Erythroblast (primary cell): ENCODE measurements at places on chromosomes 5 and 9.

GRCh38 chr5:39076757-39077728, 2.8 kb upstream of the RICTOR start:
- peak; percentile 48 for DNase-seq

DNA sequence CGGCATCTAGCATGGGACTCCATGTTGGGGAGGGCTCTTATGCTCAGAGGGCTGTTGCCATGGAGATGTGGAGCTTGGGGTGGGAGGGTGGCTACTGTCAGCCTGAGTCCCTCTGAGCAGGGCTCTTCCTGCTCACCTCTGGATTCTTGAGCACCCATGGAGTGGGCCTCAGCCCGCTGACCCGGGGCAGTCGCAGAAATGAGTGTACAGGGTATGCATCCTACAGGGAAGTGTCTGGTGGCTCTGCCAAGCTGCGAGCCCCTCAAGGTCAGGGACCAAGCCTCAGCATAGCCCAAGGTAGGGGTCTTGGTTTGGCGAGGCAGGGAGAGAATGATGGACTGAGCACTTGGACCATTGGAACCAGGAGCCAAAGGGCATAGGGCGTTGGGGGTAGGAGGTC, 104.1 kb downstream of the DAB2IP start:
- no peak for DNase-seq

DNA sequence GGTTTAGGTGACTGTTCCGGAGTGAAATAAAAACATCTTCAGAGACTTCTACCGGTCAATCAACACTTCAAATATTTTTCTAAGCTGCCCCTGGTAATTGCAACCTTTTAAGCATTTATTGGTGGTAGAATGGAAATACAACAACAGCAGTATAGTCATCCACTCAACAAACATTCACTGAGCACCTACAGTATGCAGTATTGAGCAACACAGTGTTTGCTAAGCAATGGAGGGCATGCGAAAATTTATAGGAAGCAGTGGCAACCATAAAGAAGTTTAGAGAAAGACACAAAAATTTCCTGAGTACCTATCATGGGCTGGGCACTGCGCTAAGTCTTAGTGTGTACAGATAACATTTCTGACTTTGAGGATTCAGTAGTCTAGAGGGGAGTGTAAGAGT, 12.0 kb upstream of the SSBP2 start:
- DNase-seq, result no peak

- DNase-seq, result no peak
Measured at GRCh38 chr5:95068289-95068910, 216.5 kb downstream of the MCTP1 start.

DNA sequence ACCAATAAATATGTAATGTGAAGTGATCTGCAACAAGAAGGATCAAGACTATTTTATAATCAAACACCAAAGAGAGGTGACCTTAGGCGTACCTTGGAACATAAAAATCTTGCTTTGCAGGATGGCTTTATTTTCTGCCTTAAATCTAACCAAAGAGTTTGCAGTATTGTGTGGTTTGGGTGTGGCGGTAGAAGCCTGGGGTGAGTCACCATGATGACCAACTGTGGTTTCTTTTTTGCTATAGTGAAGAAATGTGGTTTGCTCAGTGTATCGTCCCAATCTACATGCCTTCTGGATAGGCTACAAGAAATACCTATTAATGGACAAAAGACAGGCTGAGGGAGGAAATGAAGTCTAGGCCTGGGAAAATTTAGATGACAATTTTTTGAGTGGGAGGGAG, 5.1 kb upstream of the CAST start:
- DNase-seq, result peak; percentile 27

- no peak for DNase-seq
Measured at GRCh38 chr9:119179701-119180100, 189.5 kb downstream of the BRINP1 start.

DNA sequence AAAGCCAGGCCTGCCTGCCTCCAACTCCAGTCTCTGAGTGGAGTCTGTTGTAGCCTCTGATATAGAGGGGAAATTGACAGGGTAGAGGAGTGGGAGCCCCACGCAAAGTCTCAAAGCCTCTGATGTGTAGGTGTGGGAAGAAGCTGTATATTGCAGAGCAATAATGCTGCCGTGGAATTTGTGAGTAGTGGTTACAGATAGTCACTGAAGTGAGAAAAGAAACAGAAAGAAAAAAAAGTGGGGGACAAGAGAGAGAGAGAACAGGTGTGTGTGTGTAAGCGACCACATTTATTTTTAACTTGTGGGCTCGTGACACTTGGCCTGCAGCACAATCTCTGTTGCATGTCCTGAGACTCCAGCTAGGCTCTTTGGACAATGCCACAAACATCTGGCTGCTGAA, 227.8 kb downstream of the NSG2 start:
- no peak for DNase-seq

DNA sequence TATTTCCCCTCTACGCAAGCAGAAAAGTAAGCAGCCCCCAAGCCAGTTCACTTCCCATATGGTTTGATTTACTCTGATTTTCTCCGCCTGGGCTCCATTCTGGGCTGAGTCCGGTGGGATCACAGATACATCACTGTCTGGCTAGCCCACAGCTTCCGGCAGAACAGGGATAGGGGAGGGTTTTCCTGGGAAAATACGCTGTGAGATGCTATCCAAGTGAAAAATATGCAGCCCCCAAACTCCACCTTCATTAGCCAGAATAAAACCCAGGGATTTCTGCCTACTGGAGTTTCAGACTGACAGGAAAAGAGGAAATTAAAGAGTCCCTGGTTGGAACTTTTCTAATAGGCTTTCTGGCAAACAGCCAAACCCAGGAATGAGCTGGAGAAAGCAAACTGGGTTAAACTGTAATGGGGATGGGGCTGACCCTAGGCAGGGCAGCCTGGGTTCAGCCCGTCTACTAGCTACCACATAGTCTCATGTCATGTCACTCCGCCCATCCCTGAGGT, 16.9 kb upstream of the NIPAL4 start:
- no peak for DNase-seq

DNA sequence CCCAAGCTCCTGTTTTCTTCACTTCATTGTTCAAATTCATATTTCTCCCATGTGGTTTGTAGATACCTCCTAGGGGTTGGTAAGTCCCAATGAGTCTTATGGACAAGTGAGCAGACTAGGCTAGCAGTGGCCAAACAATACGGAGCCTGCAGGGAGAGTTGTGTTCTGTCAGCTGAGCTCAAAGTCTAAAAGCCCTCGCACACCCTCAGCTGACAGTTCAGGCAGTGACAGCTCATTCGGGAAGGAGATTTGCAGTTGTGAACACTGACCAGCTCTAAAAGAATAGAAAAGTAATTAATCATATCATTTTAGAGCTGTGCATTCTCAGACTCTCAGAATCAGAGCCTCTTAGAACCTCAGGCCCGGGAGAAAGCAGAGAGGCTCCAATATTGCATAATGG, 95.1 kb downstream of the SH3TC2 start:
- no peak for DNase-seq

- no peak for DNase-seq
Measured at GRCh38 chr5:78930721-78931120, 54.4 kb downstream of the ARSB start.

GRCh38 chr5:17470064-17470463, 28.0 kb upstream of the TAF11L2 start:
- no peak for DNase-seq

DNA sequence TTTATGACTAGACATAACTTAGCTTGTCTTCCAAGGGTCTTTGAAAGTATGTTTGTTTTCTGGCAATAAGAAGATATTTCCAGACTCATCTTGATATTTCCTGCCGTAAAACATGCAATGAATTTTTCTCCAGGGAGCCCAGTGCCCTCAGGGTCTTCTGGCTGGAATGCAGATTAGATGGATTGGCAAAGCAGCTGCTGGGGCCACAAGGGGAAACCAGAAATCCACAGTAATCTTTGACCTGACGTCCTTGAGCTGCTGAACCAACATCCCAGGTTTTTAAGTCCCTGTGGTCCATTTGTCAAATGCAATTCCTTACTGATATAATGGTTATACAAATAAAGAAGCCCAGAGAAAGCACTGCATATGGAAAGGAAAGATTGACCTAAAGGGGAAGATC, 93.0 kb downstream of the THBS4 start:
- DNase-seq, result no peak

DNA sequence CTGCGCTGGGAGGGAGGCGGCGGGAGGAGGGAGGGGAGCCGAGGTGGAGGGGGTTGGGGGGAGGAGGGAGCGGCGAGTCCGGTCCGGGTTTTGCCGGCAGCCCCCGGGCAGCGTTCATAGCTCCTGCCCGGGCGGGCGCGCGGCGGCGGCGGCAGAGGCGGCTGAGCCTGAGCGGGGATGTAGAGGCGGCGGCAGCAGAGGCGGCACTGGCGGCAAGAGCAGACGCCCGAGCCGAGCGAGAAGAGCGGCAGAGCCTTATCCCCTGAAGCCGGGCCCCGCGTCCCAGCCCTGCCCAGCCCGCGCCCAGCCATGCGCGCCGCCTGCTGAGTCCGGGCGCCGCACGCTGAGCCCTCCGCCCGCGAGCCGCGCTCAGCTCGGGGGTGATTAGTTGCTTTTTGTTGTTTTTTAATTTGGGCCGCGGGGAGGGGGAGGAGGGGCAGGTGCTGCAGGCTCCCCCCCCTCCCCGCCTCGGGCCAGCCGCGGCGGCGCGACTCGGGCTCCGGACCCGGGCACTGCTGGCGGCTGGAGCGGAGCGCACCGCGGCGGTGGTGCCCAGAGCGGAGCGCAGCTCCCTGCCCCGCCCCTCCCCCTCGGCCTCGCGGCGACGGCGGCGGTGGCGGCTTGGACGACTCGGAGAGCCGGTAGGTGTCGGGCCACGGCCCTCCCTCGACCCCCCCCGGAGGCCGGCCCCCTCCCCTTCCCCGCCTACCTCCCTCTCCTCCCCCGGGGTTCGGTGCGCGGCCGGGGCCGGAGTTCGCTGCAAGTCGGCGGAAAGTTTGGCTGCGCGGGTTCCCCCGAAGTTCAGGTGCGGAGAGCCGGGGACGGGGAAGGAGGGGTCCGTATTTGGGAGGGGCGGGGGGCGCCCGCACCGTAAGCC, at the start of gene CXXC5:
Gene CXXC5 (plus strand): TSS at position 145 of the 877 bp plus-strand sequence. CDS start 32,175 bp downstream, outside the sequence.
- peak; percentile 88 for DNase-seq

GRCh38 chr9:114643896-114644295, 13.7 kb downstream of the TEX53 start:
- DNase-seq, result no peak

- peak; percentile 63 for DNase-seq
Measured at GRCh38 chr9:127763918-127764384, 14.5 kb downstream of the SH2D3C start.

DNA sequence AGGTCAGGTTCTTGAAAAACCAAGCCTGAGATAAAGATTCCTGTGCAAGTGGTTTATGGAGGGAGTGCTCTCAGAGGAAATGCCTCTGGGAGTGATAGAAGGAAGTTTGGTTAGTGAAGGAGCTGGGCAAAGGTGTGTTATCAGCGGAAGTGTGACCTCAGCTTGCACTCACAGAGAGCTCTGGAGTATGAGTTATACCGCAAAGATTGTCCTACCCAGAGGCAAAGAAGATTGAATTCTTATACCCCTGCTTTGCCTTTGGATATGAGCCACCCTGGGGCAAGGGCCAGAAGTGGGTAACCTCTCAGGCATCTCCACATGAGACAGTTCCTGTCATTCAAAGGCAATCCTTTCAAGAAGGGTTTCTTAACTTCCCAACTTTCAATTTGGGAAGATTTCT, 145.6 kb downstream of the MUSK start:
- no peak for DNase-seq

DNA sequence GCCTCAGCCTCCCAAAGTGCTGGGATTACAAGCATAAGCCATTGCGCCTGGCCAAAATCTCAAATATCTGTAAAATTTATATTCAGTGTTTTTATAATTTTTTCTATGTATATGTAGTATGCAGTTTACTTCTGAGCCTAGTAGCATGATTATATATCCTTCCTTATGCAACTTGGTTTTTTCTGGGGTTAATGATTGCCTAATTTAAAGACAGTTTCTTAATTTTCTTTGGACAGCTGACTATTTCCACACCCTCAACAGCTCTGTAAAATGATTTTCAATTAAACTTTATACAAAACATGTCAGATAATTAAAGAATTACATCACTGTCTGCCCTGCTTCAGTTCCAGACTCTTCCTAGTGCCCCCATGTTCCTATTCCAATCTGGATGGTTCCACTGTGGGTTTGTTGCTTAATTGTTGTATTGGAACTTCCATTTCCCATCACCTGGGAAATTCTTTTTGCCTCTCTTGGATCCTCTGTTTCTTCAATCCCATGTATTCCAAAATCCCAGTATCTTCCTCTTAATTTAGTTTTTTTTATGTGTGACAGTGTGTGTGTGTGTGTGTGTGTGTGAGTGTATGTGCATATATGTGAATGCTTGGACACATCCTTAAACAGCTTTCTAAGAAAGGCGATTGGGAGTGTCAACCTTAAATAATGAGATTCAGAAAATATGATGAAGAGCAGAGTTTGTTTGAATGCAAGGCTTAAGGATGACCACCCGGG, 53.2 kb downstream of the C5orf22 start:
- no peak for DNase-seq

- no peak for DNase-seq
Measured at GRCh38 chr9:127336506-127337352, 60.2 kb upstream of the SLC2A8 start.

GRCh38 chr9:113548221-113549041, 84.9 kb downstream of the RGS3 start:
- DNase-seq, result peak; percentile 70

- no peak for DNase-seq
Measured at GRCh38 chr5:78761840-78762239, 113.3 kb upstream of the LHFPL2 start.

DNA sequence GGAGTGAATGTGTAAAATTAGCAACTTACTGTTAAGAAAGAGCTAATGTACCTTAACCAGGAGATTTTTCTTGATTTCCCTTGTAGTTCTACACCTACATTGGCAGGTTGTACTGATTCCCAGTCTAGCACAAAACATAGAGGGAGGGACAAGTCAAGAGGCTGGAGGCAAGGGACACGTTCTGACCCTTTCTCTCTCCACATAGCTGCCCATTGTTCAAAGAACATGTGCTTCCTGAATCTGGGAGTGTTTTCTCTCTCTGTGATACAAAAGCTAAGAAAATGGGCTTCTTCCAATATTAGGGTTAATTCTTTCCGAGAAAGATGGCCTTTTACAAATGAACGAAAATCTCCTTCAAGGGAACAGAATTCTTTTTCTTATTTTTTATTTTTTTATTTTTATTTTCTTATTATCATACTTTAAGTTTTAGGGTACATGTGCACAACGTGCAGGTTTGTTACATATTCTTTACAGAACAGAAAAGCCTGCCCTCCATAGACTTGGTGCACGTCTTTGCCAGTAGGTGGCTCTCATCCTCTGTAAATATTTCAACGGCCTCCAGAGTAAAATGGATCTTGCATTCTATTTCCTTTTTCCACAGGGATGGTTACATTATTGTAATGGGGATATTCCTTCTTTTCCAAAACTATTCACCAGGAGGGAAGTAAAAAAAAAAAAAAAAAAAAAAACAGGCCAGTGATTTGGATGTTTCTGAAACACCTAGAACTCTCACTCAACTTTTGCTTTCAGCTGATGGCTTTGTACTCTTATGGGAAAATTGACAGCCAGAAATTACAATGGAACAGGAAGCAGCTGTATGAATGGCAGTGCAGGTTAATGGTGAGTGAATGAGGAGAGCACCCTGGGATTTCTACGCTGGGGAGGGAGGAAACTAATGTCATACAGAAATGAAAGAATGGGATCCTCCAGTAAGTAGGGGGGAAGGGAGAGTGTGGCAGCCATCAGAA, 13.1 kb upstream of the IFNA5 start:
- peak; percentile 55 for DNase-seq
